CD4-positive, alpha-beta T cell treated with Interleukin-2 at 100 ng/mL for 4 hours (primary cell): ENCODE measurements at places on chromosomes 4 and X.
A peak's percentile ranks its signal among the peaks of the same experiment; 100 is the strongest.

- peak; percentile 19 for DNase-seq
Measured at GRCh38 chrX:42869659-42870476, 91.9 kb upstream of the PPP1R2C start.

DNA sequence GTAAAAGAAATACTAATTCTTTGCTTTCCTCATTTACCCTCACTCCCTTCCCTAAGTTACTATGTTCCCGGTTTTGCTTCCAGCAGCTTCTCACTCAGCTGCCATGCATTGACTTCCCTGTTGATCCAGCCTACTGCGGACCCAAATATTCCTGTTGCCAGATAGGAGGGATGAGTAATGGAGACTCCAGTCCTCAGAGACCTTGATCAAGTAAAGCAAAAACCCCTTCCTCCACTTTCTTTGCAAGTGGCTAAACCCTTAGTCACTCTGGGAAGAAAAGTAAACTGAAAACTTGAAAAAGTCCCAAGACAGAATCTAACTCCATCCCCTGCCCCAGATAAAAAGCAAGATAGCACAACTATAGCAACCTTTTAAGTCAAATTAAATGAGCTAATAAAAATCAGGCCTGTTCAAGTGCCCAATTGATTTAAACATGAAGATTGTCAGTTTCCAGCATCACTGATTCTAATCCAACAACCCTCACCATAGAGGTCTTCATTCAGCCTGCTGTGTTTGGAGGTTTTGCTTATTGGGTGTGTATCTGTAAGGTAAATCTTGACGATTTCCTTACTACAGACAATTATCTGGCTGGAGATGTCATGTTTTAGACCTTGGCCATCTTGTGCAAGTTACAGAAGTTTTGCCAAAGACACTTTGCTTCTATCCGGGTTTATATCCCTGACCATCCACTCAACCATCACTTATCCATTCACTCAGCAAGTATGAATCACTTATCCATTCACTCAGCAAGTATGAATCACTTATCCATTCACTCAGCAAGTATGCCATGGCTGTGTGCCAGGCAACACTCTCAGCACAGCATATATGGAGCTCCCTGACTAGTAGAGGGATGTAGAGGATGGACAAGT lies 17.6 kb downstream of the FGFBP1 start:
- no peak for DNase-seq

DNA sequence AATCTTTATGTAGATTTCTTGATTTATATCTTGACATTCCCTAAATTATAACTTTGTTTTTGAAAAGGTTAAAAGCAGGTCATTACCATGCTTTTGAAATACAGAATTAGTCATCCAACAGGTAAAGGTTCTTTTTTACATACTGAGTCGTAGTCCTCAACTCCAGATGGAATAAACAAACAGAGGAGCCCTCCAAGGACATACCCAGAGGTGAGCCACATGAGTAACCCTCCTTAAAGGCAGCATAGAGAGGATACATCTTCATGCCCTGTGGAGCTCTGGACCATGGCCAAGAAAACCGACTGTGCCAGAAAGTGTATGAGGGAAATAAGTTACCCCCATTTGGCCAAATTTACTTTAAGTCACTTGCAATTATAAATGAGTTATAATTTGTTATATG lies 95.3 kb upstream of the MCF2 start:
- DNase-seq, result no peak

DNA sequence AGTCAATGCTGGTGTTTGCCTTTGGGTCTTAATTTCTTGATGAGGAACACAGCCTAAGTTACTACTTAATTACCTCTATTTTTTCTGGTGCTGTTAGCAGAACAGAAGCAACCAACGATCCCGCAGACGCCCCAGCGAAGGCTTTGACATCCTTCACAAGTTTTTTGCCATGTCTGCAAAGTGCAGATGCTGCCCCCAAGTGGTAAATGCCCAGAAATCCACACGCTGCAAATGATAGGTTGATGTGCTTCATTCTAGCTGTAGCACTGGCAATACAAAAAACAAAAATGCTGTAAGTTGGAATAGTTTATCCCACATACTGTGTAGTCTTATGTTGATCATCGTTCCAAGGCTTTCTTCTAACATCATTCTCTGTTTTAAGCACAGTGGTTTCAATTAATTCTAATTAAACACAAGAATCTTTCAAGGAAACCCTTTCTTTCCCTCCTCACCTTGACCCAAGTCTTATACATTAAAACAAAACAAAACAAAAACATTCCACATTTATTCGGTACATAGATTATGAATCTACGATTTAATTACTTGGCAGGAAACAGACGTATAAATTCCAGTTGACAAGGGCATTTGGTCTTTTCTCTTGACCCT lies 1.2 kb downstream of the PNPLA4 start:
- peak; percentile 67 for DNase-seq

- DNase-seq, result no peak
Measured at GRCh38 chr4:78022517-78022916, 34.6 kb upstream of the FRAS1 start.

DNA sequence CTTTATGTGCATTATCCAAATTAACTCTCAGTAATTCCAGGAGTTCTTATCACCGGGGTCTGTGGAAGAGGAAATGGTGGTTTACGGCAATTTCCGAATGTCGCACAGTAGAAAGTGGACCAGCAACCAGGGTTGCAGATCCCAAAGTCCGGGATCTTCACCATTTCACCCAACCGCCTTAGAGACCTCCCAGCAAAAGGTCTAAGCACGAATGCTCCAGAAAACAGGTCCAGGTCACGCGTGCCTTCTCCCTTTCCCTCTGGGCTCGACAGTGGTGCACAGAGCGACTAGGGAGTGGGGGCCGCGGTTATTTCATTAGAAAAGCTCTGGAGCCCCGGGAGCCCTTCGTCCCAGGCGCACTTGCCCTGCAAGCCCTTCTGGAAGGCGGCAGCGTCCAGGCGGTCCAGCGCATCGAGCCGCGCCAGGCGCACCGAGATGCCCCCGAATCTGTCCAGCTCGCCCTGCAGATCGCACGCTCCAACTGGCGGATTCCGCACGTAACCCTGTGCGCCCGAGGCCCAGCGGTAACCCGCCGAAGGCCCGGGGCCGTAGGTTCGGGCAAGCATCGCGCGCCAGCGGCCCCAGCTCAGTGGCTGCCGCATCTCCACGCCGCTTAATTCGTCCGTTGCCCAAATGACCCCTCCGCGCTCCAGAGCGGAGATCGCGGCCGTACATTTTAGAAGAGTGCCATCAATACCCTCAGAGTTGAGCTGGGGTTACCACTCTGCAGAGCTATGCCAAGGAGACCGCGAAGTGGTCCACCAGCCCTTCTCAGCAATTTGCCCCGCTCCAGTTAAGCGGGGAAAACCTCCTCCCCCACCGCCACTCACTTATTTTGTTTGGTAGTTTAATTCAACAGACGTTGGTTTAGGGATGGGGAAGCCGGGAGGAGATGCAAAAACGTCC lies at the start of gene NUDT6:
TSS of gene NUDT6 (minus strand) at position 627 of the 906 bp plus-strand sequence. CDS start at position 602, 25 bp downstream.
- DNase-seq, result peak; percentile 39

GRCh38 chrX:80285131-80285773 lies 135.0 kb upstream of the TENT5D start:
- peak; percentile 0 for DNase-seq
